Osteoblast (primary cell): ENCODE measurements at places on chromosomes 12 and 14. TPM values are rescaled to one million over a fixed set of nuclear protein-coding genes. Genes with fewer than 3 reads are reported as not detected.

The IAPP gene
- total RNA-seq: not detected in 2 replicates

The ERP27 gene
- total RNA-seq: not detected in 2 replicates

The KRT74 gene
- total RNA-seq: not detected in 2 replicates

The DPY19L2 gene
- total RNA-seq: 1.1 and 2.7 TPM in 2 replicates

The FAM222A gene
- total RNA-seq: 0.29 and 0.36 TPM in 2 replicates

The STAT2 gene
- total RNA-seq: 567 and 652 TPM in 2 replicates
